ENCODE measurements at places on chromosomes 16 and 17. TPM values are rescaled to one million over a fixed set of nuclear protein-coding genes. Genes with fewer than 3 reads are reported as not detected.

The CFAP119 gene
- 4.1 TPM for total RNA-seq

The RHBDF1 gene
- 0.23 TPM for total RNA-seq

DNA sequence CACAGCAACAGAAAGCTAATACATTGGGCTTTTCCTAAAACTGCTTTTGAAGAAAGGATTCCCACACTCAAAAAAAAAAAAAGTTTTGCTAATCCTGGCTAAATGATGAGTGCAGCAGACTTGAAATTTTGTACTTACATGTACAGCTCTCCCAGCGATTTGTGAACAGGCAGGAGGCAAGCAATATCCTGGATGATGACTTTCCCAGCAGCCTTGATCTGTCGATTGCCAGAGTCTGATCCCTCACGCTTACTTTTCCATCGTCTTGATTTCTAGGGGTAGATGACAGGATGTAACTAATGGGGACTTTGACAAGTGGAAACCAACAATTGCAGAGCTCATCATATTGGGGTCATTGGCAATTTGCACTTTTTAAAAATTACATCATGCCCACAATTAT is 91.4 kb downstream of the WDR59 start:
- DNase-seq: no peak

DNA sequence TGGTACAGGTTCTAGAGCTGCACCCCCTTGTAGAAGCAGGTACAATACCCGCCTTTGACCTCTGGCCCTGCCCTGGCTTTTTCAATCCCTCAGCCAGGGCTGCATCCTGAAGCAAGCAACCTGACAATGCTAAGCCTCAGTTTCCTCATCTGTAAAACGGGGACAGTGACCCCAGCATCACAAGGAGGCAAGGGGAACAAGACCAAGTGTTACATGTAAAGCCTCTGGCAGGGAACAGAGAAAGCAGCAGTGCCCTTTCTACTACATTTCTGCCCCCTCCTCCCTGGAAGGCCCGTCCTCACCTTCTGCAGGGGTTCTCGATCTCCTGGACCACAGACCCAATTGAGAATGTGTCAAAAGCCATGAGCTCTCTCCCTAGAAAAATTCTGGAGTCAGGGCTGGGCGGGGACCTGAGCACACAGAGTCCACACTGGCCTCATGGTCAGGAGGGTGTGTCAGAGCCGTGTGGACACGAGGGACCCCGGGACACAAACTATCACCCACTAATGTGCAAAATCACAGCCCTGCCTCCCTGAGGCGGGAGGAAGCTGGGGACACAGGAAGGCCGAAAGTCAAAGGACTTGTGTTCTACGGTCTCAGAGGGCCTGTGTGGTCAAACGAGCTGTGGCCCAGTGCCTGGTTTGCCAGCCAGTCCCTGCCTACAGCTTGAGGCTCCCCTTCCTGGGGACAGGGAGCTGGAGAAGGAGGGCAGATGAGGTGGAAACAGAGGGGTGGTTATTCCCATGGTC is 27.5 kb downstream of the LRRC75A start:
- DNase-seq: no peak

Measured in activated CD8-positive, alpha-beta memory T cell treated with anti-CD3 and anti-CD28 coated beads, Interleukin-2, amount 10 ng/mL, durations not matched to agents 7 days and 5 days (primary cell).